ENCODE measurements at places on chromosomes 3 and 15.

DNA sequence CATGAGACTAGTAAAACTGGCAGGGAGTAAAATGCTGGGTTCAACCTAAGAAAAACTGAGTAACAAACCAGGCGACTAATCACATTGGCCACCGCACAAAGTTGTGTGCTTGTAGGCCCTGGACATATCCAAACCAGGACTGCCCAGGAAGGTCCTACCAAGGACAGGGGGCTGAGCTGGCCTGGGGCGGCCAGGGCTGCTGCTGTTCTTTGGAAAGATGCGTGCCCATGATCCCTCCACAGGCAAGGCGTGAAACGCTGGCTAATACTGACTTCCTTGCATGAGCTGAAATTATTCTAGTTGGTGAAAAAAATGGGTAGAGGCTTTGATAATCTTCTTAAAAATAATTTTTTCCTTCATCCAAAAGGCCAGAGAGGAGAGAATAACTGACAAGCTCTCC is 56.9 kb upstream of the ADCY5 start:
- no peak for DNase-seq

DNA sequence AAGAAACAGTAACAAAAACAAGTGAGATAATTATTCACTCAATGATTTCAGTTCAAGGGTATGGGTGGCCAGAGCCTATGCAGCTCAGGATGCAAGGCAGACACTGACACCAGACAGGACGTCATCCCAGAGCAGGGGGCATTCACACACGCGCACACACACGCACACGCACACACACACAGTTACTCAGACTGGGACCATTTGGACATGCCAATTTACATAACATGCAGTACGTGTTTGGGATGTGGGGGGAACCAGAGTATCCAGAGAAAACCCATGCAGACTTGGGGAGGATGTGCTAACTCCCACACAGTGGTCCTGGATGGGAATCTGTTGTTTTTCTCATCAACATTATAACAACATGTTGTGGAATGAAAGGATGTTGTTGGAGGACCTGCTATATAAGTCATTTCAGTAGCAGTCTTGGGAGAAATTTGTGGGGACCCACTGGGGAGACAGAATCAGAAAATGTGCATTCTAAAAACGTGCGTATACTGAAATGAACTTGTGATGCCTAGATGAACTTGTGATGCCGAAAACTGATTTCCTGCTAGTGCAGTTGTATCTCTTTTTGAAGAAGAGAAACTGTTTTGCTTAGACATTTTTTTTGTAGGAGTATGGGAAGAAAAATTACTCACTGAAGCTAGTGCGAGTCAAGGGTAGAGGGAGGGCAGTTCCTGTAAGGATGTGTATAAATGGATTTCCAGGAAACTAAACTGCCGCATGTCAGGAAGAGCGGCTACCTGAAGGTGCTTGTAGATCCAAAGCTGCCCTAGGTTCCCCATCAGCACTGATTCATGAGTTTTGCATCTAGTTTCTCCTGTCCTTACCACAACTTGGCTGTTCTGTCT is 25.2 kb downstream of the CD200 start:
- DNase-seq, result no peak

GRCh38 chr3:101072300-101072699 is 79.1 kb upstream of the ABI3BP start:
- no peak for DNase-seq

DNA sequence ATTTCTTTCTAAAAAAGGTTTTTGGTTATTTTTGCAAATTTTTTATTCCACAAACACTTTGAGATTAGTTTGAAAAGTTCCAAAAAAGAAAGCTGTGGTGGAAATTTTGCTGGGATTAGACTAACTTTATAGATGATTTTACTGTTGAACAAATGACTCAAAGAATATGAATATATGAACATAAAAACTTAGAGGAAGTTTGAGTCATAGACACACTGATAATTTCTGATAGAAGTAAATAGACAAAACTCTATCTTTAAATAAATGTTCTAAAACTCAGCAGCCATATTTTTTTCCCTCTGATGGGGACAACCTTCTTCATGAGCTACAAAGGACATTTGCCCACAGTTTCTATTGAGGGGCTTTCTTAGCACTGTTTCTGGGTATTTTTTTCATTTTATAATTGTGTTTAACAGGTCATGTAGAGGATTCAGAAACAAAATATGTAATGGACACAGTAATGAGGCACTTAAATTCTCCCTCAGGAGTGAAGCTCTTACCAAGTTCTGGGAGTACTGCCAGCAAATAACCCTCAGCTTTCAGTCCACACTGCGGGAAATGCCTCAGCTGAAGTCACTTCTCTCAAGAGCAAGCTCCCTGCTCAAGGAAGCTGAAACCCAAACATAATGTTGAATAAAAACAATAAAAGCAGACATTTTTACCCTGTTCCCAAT is 157.6 kb downstream of the NFKBIZ start:
- no peak for DNase-seq

GRCh38 chr3:136642711-136643110 is 109.5 kb downstream of the STAG1 start:
- DNase-seq, result no peak

- DNase-seq, result no peak
These were observed 26.5 kb upstream of the POLR2M start for GRCh38 chr15:57680021-57680420.

- no peak for DNase-seq
These were observed 48.7 kb downstream of the KLHL6 start for GRCh38 chr3:183506674-183507320.

DNA sequence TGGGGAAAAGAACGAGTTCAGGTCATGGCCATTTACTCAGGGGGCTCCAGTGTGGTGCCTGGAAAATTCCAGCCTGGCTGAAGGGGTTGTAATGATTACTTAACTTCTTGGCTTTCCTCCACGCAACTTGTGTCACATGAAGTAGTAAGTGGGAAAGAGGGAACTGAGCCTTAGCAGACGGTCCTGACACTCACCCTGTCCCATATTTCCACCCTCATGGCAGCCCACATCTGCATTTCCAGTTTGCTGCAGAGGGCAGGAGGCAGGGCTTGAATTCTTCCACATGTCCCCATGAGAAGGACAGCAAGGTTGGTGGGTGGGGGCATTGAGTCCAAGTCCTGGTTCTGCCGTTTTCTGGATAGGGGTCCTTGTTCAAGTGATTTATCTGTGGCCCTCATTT is 7.8 kb upstream of the CAMP start:
- no peak for DNase-seq

- DNase-seq, result peak; percentile 15
These were observed 75.4 kb upstream of the RGMA start for GRCh38 chr15:93164409-93164808.

DNA sequence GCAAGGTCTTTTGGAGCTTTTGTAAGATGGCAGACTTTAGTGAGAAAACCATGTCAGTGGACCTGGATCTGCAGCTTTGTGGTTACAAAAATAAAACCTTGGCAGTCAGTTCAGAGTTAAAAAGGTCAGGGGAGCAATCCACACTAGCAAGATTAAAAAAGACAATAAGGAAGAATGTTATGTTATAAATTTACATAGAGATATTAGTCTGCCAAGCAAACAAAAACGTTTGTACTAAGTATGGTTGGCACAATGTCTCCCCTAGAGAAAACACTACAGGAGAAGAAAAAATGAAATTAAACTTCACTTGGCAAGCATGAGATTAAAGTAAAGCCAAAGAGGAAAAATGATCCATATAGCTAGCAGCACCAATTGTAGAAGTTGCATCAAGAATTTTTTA is 205.0 kb downstream of the LSAMP start:
- no peak for DNase-seq

GRCh38 chr3:11719406-11720303 is 75.9 kb upstream of the VGLL4 start:
- peak; percentile 53 for DNase-seq

DNA sequence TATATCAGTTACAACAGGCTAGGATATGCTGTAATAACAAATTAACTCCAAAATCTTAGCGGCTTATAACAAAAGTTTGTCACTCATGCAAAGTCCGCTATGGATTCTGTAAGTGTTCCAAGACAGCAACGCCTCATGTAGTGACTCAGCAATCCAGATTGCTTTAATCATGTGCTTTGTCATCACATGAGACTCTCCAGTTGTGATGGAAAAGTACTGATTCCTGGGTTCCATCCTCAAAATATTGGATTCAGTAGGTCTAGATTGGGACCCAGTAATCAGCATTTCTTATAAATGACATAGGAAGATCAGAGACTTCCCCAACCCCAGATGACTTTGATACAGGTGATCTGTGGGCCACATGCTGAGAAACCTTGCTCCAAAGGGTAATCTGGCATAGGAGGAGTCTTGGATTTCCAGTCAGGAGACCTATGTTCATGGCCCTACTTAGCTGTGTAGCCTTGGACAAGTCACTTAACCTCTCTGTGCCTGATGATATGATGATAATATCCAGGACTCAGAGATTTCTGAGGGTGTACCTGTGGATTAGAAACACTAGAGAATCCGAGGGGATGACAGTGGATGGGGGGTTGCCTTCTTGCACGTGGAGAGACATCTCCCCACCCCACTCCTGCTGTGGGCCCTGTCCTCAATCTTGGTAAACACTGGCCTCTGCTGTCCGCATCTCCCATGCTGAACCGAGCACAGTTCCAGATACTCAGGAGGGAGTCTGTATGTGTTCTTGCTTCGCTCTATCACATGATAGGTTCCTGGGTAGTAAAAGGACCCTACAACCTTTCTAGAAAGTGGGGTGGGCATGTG is 65.5 kb downstream of the CORO2B start:
- DNase-seq, result no peak

DNA sequence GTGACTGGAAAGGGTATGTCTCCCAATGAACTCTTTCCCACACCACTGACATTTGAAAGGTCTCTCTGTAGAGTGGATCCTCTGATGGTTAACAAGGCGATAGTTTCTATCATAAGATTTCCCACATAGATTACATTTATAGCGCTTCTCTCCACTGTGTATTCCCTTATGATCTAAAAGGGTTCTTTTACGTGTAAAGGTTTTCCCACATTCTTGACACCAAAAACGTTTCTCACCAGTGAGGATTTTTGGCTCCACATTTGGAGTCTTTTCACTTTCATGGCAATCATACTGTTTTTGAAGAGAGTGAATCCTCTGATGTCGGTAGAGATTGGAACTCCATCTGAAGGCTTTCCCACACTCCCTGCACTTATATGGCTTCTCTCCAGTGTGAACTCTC is 30.5 kb downstream of the ZNF445 start:
- DNase-seq, result no peak

DNA sequence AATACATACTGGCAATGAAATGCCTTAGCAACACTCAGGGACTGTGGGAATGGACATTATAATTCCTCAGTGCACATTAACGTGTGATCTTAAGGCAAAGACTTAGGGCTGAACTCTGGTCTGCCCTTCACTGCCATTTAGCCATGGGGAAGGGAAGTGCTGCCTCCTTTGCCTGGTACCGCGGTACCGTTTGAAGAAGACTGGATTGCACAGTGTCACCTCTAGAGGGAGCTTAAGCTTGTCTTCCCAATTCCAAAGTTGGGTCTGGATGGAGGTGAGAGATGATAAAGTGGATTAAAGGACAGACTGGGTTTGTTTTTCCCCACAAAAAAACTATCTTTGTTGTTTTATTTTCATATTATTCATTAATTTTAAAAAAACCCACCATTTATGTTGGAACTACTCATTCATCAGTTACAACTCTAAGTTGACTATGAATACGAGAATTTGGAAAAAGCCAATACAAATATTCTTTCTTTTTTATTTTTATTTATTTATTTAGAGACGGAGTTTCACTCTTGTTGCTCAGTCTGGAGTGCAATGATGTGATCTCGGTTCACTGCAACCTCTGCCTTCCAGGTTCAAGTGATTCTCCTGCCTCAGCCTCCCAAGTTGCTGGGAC is 60.0 kb upstream of the SYN2 start:
- DNase-seq, result no peak

DNA sequence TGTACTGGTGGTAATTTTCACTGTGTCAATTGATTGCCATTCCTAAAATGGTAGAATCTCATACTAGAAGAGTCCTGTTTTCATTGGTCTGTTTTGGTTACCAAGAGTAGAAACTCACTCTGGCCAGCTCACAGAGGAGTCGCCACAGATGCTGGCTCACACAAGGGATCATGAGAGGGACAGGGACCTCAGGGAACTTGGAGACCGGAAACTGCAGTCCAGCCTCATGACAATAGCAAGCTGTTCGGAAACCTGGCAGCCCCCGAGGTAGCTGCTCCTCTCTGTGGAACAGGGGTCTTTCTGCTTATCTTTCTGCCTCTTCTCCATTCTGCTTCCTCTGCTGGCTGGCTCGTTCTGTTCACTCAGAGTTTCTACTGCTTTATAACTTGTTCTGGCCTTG is 192.9 kb downstream of the PLCL2 start:
- DNase-seq, result no peak

- no peak for DNase-seq
These were observed 182.3 kb upstream of the FAM3D start for GRCh38 chr3:58848826-58849225.

DNA sequence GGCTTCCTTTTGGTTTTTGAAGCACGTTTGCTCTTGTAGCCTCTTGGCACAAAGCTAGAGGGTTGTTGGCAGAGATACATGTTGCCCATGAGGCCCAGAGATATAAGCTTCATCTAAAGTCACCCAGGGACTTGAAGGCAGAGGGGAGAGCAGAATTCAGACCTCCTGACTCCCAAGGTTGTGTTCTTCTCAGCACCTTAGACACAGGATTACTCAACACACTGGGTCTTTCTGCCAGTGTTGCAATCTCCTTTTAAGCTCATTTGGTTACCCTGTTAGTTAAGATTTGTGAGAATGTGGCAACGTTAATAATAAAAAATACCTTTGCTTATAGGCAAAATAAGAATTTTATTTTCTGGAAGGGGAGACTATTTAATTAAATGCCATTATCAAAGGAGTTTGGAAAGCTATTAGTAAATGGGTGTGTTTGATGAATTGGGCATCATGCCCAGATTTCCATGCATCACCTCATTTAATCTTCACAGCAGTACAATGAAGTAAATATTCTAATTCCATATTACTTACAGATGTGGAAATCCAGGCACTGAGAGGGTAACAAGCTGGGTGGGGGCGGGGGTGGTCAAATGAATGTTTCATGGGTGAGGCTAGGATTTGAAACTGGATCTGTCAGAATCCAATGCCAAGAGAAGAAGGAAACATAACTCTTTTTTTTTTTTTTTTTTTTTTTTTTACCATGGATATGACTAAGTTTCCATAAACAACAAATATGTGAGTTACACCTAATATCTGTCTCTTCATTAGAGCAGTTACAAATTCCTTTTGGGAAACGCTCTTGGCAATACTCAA is 183.3 kb downstream of the NR1D2 start:
- no peak for DNase-seq

GRCh38 chr3:130428871-130429712 is 83.6 kb downstream of the COL6A5 start:
- no peak for DNase-seq

DNA sequence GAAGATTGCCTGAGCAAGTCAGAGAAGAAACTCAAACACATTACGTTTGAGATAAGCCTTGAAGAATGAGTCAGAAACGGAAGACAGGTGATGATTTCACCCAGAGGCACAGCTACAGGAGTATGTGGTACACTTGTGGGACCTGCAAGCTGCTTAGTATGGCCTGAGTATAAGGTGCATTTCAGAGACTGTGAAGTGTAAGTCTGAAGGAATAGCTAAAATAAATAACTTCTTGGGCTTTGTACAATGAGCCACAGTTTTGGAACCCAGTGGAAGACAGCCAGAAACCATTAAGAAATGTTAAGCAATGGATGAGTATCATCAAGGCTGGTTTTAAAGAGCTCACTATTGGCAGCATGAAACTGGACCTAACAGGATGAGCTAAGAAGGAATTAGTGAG is 826.2 kb downstream of the ROBO1 start:
- DNase-seq, result no peak

Measured in central memory CD8-positive, alpha-beta T cell (primary cell).